CD4-positive, alpha-beta T cell treated with Interferon alpha-2 for 1 hour (primary cell): ENCODE measurements at places on chromosomes 7 and 10.
A peak's percentile ranks its signal among the peaks of the same experiment; 100 is the strongest.

DNA sequence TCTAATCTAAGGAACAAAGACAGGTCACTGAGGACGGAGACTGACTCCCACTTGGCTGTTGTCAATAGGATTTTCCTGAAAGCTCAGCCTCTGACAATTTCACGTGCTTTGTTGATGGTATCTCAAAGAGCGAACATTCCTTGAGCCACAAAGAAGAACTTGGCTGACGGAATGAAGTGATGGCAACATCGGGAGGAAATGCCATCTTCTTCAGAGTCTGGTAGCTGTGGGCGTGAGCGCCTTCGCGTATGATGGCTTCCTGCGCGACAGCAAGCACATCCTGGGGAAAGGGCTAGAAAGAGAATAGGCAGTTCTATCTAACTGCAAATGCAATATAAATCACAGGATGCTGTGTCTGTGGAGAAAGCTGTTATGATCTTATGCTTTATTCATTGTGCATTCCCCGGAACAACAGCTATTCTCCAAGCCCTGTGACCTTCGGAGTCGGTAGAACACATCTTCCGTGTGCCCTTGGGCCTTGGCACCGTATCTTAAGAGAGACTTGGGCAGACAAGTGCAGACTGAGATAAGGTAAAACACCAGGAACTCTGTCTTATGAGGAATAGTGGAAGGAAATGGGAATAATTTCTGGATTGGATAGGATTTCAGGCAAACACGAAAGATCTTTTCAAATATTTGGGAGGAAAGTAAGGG lies 19.6 kb upstream of the GTPBP4 start:
- DNase-seq, result no peak

DNA sequence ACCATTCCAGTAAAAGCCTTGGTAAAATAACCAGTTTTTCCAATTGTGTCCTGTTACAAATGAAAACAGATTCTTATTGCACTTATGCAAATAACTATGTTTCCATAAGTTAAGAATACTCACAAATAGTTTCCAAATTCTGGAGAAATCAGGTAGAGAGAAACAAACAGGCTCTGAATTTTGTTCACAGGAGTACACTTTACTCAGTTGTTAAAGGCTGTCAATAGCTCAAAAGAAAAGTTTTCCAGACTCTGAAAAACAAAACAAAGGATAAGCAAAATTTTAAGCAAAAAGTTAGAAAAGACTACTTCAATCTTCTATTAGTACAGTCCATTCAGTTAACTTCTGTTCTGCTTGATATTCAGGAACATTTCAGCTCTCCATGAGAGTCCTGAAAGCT lies 32.8 kb upstream of the ZNF365 start:
- no peak for DNase-seq

- DNase-seq, result no peak
These were observed 48.3 kb downstream of the MICALL2 start for GRCh38 chr7:1410992-1411391.

DNA sequence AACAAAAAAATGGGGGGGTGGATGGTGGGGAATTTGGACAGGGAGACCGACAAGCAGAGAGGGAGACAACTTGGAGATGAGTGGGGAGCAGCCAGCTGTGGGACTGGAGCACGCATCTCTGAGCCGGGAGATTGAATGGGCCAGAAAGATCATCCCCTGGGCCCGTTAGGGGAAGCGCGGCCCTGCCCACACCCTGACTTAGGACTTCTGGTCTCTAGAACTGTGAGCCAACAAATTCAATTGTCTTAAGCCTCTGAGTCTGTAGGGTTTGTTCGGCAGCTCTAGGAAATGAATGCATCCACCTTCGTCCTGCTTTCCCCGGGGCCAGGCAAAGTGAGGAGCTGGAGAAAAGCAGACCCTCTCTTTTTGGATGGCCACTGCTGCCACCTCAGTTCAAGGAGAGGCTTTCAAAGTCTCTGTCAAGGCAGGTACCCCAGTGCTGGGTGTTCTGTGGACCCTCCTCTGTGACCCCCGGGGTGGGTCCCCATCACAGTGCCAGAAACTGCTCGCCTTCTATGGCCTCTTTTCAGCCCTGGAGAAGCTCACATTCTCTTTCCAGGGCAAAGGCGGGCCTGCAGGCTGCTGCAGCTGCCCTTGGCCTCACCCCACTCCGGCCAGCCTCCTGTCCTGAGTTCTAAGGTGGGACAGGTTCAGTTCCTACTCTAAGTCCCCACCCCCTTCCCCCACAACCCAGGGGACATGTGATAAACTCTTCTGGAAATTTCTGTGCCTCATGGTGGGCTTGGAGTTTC lies 423.2 kb downstream of the RPS24 start:
- DNase-seq, result no peak

DNA sequence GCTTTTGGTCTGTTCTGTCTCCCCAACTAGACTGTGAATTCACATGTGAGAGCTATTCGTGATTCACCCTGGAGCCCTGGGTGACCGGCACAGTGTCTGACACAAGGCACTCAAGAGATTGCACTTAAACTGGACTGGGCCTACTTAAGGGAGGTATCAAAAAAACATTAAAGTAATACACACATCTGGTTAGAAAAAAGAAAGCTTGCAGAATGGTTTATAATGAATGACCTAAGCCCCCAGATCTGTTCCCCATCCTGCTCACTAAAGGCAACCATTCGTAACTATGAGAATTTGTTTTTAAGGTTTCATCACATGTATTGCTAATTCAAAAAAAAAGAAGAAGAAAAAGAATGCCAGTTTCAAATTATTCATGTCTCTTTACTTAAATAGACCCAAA lies 74.5 kb downstream of the DGKI start:
- DNase-seq, result no peak

DNA sequence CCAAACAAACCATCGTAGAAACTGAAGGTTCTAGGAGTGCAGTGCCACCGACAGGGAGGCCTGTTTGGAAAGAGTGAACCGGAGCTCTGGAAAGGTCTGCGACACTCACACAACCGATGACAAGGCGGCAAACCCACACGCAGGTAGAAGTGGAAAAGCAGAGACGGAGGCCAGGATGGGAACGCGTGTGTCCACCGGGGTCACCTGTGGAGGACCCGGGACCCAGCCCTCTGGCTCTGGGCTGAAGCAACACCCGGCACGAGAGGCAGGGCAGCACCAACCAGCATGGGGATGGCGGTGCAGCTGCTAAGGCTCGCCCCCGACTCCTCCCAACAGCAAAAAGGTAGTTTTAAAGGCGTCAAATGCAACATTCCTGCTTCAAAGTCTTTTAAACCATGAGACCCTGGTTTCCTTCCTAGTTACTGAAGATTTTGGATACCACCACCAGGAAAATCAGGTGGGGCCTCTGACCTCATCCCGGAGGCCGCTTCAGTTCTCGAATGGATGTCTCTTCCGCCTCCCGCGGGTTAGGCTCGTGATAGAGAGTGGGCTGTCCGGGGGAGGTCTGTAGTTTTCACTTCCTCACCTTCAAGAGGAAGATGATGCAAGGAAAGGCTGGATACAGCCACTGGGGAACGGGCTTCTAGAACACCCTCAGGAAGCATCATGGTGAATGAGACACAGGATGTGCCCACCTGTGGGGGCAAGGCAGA lies 115.5 kb downstream of the SMURF1 start:
- no peak for DNase-seq

DNA sequence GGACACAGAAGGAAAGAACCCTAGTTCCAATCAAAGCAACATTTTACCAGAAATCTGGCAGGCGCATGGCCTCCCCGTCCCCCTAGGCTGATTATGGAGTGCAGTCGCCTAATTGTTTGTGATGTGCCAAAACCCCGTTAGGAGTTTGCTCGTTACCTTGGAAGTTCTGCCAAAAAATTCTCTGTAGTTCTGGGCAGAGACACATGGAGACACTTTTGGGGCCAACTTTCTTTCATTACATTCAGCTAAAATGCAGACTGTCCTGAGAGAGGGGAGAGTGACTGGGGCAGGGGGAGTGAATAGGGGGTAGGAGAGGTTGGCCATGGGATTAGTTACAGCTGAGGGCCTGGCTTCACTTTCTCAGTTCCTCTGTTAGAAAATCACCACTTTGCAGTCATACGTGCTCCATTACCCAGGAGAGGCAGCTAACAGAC lies 158.0 kb upstream of the NPVF start:
- DNase-seq, result no peak

DNA sequence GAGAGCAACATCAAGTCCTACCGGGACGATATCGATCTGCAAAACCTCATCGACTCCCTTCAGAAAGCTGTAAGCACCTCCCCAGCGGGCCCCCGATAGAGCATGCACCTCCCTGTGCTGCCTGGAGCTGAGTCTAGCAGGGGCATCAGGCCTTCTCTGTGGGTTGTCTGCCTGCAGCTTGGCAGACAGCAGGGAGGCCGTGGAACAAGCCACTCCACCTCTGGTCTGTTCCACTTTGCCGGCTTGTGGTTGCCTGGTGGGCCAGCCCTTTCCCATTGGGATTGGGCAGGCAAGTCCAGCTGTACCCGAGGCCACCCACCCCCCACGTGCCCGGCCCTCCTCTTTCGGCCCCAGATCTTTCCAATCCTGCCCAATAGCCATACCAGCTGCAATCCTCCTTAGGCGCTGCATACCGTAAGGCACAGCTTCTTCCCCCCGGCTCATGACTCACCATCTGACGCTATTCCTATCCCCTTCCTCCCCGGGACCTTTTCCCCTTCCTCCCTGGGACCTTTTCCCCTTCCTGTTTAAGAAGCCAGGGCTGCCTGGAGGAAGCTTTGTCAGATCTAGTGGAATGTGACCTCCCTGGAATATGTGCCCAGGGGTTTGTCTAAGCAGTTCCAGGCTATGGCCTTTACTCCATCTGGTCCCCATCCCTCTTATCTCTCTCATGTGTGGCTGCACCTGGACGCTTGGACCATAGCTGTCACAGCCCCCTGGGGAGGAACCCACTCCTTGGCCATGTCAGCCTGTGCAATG lies 28.1 kb upstream of the SH2D4B start:
- DNase-seq, result no peak

DNA sequence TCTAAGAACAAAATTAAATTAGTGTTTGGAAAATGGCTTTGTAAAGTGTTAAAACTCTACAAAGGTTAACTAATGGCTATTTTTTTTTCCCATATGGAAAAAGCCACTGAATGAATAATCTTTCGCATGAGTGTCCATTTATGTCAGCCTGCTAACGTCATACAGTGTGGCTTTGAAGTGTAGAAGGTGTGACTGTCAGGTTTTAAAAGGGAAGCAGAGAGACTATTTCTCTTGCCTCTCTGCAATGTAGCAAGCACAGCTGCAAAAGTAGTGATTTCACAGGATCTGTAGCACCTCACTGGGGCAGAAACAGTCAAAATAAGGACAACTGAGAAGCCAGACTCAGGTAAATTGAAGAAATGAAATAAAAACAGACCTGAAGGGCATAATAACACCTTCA lies 53.4 kb downstream of the CREB5 start:
- no peak for DNase-seq

DNA sequence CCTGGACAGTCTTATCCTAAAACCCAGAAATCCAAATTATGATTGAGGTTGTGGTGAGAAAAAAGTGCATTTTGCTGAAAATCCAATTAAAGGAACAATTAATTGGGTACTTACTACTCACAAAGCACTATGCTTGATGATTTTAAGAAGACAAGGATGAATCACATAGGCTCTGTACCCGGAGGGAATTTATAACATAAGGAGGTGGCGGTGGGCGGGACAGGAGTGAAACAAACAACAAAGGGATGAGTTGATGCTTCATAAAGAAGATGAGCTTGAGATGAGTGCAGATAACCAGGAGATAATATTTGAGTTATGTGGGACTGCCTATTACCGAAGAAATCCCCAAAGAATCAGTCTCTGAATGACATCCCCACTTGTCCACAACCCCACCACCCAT lies 171.1 kb upstream of the FZD8 start:
- no peak for DNase-seq

DNA sequence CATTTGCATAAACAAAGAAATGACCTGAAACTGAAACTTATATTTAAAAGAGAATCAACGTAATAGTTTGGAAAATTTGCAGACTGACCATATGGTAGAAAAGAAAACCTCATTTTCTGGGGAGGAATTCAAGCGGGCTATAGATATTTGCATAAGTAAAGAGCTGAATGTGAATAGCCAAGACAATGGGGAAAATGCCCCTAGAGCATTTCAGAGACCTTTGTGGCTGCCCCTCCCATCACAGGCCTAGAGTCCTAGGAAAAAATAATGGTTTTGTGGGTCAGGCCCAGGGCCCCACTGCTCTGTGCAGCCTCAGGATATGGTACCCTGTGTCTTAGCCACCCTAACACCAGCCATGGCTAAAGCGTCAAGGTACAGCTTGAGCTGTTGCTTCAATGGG lies 480.6 kb upstream of the MBL2 start:
- DNase-seq, result no peak

DNA sequence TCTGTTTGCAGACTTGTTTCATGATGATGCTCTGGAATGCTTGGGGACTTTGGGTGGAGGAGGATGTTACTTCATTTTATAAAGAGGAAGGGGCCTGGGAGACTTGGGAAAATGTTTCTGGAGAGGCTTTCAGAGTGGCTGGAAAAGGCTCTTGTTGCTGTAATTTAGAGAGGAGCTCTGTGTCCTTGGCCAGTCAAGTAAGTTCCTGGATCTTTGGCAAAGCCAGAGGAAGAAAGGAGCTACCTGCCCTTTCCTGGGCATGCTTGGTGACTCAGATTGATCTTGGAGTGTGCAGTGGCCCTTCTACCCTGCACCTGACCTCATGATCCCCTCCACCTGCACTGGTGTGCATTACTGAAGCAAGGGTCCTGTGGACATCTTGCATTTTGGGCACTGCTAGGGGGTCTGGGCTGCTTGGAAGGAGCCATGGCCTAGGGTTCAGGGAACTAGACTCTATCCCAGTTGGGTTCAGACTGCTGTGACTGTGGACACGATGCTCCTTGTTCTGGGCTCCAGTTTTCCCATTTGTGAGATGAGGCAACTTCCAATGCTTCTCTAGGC lies 56.1 kb downstream of the ADCYAP1R1 start:
- no peak for DNase-seq

DNA sequence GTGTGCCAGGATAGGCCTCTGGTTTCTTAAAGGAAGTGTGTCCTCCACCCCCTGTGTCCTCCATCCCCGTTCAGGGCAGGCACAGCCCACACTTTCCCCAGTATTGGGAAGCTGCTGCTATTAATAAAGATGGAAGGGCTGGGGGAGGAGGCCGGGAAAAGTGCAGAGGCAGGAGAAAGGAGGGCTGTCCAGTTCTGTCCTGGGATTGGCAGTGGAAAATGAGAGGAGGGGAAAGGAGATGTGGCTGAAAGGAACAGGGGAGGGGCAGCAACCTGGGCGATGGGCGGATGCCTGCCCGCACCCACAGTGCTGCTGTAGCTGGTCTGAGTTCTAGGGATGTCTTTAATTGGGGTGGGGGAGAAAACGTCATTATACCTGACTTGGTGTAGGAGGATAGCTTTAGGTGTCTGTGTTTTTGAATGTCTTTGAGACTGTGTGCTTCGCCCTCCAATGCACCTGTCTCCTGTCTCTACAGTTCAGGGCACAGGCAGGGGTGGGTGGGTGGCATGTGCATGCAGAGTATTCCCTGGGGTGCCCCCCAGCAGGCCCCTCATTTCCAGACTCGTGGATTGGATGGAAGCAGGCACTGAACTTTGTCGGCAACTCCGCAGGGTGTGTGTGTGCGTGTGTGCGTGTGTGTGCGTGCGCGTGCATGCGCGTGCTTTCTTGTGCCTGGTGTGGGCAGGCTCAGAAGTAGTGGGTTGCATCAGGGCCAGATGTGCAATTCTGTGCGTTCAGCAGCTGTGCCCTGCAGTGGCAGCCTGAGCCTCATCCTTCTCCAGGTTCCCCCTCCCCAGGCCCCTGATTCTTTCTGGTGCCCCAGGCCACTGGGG lies 2.5 kb downstream of the TRIM8 start:
- DNase-seq, result peak; percentile 51
